Activated T-helper 2 cell treated with anti-CD3 and anti-CD28 coated beads, Interferon-gamma antibody, Interleukin-2, Interleukin-4, amounts not matched to agents 10 μg/mL and 5 μg/mL and 100 μg/mL, durations not matched to agents 14 hours and 24 hours and 36 hours (primary cell): ENCODE measurements at places on chromosomes 6 and 20. TPM values are rescaled to one million over a fixed set of nuclear protein-coding genes. Genes with fewer than 3 reads are reported as not detected.

The TRIM15 gene
- 0.41 and 0.46 TPM in 2 replicates for total RNA-seq

The ANKEF1 gene
- 0.25 and 0.39 TPM in 2 replicates for total RNA-seq

The ID4 gene
- total RNA-seq: not detected in 2 replicates

The TMEM151B gene
- 0.05 TPM in 1 of 2 replicates, not detected in the other for total RNA-seq

The BCL2L1 gene
- total RNA-seq: 313 and 326 TPM in 2 replicates

The HDGFL1 gene
- not detected in 2 replicates for total RNA-seq

DNA sequence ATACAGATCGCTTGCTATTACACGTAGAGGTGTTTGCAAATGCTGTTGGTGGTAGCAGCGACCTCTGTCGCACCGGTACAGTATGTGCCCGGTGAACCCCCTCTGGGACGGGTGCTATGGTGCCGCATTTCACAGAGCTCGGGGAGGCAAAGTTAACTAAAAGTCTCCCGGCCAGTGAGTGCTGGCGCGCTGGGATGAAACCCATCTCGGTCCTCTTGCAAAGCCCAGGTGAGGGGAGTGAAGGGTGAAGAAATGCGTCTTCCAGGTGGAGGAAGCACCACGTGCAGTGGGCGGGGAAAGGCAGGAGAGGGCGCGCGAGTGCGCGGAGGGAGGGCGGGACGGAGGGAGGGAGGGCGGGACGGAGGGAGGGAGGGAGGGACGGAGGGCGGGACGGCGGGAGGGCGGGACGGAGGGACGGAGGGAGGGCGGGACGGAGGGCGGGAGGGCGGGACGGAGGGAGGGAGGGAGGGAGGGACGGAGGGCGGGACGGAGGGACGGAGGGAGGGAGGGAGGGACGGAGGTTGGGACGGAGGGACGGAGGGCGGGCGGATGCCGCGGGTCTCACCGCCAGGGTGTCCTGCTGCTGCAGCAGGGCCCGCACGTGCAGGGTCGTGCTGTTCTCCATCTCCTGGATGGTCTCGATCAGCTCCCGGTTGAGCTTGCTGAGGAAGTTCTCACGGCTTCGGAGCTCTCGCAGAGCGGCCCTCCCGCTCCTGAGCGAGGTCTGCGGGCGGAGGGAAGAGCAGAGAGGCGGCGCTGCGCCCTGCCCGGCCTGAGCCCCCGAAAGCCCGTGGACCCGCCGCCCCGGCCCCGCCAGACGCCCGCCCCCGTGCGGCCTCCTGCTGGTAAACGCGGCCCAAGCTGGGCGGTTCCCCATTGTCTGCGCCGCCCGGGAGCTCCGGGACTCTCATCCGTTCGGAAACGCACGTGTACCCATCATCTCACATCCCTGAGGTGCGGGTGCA, 11.7 kb downstream of the C20orf96 start:
- H3K4me1 ChIP-seq: no peaks in the 10 kb centered on the region
- no peak for DNase-seq
- no peaks in the 10 kb centered on the region for H3K27me3 ChIP-seq
- H3K27ac ChIP-seq: no peak overlapping the region

GRCh38 chr6:37679539-37680476, 17.9 kb downstream of the MDGA1 start:
- no peak for DNase-seq
- H3K36me3 ChIP-seq: no peaks in the 10 kb centered on the region
- no peaks in the 10 kb centered on the region for H3K4me1 ChIP-seq
- H3K27ac ChIP-seq: no peak overlapping the region
- H3K27me3 ChIP-seq: peaks cover 4% of the 10 kb centered on the region

DNA sequence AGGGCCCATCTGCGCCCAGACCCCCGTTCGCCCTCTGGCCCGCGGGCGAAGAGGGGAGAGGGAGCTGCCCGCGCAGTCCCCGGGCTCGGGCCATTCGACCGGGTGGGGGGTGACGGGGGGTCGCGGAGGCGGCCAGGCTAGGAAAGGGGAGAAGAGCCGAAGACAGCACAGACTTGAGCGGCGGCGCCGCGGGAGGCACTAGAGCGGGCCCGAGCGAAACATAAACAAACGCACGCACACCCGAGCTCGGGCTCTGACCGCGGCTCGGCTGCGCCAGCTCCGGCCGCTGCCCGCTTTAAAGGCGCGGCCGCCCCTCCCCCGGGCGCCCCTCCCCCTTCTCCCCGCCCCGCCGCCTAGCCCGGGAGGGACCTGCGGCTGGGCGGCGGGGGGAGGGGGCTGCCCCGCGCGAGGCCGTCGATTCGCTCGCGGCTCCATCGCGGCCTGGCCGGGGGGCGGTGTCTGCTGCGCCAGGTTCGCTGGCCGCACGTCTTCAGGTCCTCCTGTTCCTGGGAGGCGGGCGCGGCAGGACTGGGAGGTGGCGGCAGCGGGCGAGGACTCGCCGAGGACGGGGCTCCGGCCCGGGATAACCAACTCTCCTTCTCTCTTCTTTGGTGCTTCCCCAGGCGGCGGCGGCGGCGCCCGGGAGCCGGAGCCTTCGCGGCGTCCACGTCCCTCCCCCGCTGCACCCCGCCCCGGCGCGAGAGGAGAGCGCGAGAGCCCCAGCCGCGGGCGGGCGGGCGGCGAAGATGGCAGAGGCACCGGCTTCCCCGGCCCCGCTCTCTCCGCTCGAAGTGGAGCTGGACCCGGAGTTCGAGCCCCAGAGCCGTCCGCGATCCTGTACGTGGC, at the start of gene FOXO3:
Gene FOXO3 (plus strand): TSS at position 455 of the 846 bp plus-strand sequence. CDS start 292 bp downstream, at position 747.
- peak within 1 kb of the TSS; percentile 38 for H3K27ac ChIP-seq
- peaks cover 15% of the 10 kb centered on the region for H3K36me3 ChIP-seq
- peak within 1 kb of the TSS; percentile 79 for H3K4me3 ChIP-seq
- DNase-seq: peak; percentile 46
- H3K27me3 ChIP-seq: peaks cover 29% of the 10 kb centered on the region

DNA sequence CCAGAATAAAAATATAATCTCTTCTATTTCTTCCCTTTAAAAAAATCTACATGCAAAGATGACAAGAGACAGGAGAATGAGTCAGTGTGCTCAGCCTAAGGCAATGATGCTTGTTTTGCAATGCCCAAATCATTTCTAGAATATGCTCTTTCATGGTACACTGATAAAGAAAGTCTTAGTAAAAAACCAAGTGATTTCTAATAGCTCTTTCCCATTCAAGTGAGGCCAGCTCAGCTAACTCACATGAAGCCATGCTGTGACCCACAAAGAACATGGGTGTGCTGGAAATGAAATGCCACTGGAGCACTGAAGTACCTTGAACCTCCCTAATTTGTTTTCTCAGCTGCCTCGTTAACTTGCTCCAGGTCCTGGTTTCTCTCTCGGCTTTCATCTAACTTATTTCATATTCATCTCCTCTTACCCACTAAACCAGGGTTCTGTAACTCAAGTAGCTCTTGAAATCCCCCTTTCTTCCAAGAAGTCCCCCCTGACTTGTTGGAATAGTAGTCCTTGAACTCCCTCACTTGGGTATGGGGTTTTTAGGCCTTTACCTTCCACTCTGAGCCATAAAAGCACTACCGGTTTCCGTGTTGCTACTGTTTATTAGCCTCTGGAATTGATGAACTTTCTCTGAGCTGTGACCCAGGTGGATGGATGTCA, 92.7 kb downstream of the IRF4 start:
- peaks cover 80% of the 10 kb centered on the region for H3K4me1 ChIP-seq
- peaks cover 68% of the 10 kb centered on the region for H3K36me3 ChIP-seq
- DNase-seq: no peak
- no peak overlapping the region for H3K4me3 ChIP-seq
- H3K27ac ChIP-seq: peak overlapping the region; percentile 96
- H3K27me3 ChIP-seq: no peaks in the 10 kb centered on the region

GRCh38 chr20:25076731-25077609, 5.0 kb downstream of the VSX1 start:
- H3K27ac ChIP-seq: no peak overlapping the region
- no peak overlapping the region for H3K4me3 ChIP-seq
- H3K4me1 ChIP-seq: peaks cover 4% of the 10 kb centered on the region

GRCh38 chr20:9474835-9475415, 39.5 kb upstream of the LAMP5 start:
- no peak overlapping the region for H3K27ac ChIP-seq
- no peak for DNase-seq
- H3K36me3 ChIP-seq: no peaks in the 10 kb centered on the region
- no peak overlapping the region for H3K4me3 ChIP-seq
- no peaks in the 10 kb centered on the region for H3K27me3 ChIP-seq

DNA sequence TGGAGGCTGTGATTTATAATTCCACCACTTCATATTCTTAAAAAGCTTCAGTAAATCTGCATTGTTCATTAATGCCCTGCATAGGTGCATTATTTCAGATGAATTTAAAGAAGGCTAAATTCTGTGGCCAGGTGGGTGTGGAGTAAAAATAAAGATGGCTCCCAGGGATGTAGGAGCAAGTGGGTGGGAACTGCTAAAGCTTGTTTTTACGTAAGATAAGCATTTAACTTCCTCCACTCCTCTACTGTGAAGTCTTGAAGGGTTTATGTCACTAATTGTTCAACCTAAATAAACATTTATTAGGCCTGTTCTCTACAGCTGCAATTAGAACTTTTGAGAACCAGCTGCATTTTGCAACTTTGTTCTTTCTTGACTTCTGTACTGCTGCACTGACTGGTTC, 6.8 kb upstream of the SLC35B3 start:
- no peaks in the 10 kb centered on the region for H3K36me3 ChIP-seq
- DNase-seq: no peak
- H3K27me3 ChIP-seq: no peaks in the 10 kb centered on the region
- no peak overlapping the region for H3K4me3 ChIP-seq
- H3K4me1 ChIP-seq: no peaks in the 10 kb centered on the region

- peak overlapping the region; percentile 57 for H3K4me3 ChIP-seq
- H3K27ac ChIP-seq: peak overlapping the region; percentile 96
- peaks cover 59% of the 10 kb centered on the region for H3K4me1 ChIP-seq
- peak; percentile 42 for DNase-seq
Measured at GRCh38 chr6:11710311-11710761, 68.3 kb downstream of the ADTRP start.
